ENCODE measurements at places on chromosomes 16 and 17.

- DNase-seq: no peak
Observed at GRCh38 chr17:42472709-42473521, 14.2 kb downstream of the ATP6V0A1 start.

DNA sequence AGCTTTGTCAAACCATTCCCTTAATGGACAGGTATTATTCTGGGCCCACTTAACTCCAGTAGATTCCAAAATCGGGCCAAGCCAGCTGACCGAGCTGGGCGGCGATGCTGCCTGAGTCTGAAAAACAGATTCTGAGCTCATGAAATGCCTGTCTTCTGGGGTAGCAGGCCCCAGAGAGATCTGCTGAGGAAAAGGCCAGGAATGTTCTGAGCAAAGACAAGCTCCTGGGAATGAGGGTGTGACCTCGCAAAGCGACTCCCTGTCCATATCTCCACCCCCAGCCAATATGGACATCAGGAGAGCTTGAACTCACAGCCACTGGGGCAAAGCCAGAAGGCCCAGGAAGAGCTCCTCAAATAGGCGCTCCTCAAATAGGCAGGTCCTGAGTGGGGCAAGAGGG lies 23.7 kb downstream of the ZNF423 start:
- DNase-seq: no peak

DNA sequence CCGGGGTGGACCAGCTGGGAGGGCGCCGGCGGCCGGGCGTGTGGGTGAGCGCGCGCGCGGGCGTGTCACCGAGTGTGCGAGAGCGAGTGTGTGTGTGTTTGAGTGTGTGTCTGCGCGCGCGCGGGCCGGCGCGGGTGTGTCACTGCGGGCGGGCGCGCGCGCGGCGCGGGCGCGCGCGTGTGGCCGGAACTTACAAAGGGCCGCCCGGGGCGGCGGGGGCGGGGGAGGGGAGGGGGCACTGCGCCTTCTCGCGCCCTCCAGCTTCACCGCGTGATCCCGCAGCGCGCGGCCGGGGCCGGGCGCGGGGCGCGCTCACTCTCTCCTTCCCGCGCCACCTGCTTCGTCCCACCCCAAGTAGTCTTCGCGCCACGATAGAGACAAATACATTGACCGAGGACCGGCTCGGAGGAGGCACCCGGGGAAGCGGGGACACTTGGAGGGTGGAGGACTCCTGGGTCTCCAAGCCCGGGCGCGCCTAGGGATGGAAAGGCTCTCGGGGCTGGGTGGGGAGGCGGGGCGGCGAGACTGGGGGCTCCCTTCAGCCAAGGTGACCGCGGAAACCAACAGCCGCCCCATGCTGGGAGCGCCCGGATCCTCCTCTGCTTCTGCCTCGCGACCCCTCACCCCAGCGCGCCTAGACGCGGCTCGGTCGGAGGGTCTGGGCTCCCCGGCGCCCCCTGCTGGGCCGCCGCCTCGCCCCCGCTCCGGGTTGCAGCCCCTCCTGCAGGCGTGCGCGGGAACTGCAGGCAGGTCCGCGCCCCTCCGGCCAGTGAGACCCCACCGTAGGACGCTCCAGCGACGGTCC lies at the start of gene SRCIN1:
Gene SRCIN1 (minus strand): TSS at position 112 of the 805 bp plus-strand sequence. CDS start 247 bp downstream, outside the sequence.
- DNase-seq: no peak

DNA sequence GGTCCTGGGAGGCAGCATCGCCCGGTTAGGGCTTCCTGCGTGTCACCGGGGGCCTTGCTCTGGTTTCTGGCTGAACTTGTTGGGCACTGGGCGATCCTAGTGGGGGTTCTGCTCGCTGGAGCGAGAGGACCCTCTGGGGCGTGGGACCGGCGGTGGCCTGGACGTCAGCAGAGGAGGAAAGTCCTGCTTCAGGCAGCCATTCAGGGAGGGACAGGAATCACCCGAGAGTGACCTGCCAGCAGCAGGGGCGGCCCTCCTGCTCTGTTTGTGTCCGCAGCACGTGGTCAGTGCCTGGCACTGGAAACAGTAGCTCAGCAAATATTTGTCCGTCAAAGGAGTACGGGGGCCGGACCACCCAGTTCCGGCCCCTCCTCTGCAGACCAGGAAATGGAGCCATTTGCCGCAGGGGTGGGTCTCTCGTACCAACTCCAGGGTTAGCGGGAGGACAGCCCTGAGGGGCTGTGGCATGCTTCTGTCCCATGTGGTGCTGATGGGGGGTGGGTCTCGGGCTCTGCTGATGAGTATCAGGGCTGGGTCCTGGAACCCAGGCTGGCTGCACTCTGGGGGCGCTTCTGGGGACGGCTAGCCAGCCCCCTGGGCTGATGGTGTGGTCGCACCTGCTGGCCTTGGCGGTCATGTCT lies 48.3 kb downstream of the BAIAP2 start:
- no peak for DNase-seq

DNA sequence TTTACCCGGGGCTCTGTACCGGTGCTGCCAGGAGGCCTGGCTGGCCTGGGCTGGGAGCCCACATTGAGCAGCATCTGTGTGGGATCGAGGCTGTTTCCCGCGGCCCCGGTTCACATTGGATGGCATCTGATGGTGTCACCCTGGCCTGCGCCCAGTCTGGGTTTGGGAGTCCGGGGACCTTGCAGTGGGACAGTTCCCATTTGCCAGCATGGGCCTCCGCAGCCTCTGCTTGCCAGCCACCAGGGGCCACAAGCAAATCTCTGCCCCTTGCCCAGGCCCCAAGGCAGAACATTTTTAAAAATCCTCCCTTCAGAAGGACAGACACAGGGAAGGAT lies 64.5 kb downstream of the BANP start:
- DNase-seq: no peak

DNA sequence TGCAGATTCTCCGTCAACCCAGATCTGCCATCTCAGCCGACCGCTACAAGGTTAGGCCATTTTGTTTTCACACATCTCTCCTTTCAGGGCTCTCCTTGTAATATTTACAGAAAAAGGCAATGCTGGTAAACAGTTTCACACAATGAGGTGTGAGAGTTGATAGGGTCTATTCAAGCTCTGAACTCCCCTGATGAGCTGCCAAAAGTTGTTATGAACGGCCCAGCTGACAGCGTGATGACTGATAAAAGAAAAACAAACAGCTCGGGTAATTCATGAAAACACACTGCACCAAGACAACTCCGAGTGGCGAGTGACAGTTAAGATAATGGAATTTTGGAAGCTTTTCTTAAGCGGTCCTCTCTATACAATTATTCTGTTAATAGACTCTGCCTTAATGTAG lies 68.1 kb upstream of the IRX5 start:
- no peak for DNase-seq

- DNase-seq: no peak
Observed at GRCh38 chr17:15507001-15507400, 39.6 kb upstream of the CDRT4 start.

- DNase-seq: no peak
Observed at GRCh38 chr16:51393381-51394005, 242.4 kb upstream of the SALL1 start.

- peak; percentile 55 for DNase-seq
Observed at GRCh38 chr16:69469807-69470561, 45.6 kb downstream of the CYB5B start.

- DNase-seq: no peak
Observed at GRCh38 chr17:1109606-1110540, 69.9 kb downstream of the ABR start.

GRCh38 chr17:65742403-65743307 lies 181.2 kb upstream of the AXIN2 start:
- DNase-seq: no peak

DNA sequence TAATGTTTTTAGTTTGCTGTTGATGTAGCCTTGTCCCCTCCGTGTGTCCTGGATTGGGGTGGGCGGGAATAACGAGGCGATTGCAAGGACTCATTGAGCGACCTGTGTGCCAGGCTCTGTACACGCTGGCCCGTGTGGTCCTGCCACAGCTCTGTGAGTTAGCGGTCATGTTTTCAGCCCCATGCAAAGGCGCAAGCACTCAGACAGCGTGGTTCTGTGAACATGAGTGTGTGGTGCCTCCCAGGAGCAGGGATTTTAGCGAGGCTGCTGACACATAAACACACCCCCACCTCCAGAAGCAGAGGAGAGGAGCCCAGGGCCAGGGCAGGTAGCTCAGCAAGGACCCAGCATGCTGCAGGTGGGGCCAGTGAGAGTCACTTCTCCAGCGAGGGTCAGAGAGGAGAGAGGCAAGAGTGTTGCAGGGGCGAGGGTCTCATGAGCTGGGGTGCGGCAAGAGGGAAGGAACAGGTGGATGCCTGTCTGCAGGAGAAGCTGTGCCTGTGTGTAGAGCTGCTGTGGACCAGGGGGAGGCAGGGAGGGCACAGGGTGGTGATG lies 115.3 kb downstream of the OR1D5 start:
- no peak for DNase-seq

GRCh38 chr17:76582660-76583059 lies 3.0 kb downstream of the ST6GALNAC2 start:
- no peak for DNase-seq

DNA sequence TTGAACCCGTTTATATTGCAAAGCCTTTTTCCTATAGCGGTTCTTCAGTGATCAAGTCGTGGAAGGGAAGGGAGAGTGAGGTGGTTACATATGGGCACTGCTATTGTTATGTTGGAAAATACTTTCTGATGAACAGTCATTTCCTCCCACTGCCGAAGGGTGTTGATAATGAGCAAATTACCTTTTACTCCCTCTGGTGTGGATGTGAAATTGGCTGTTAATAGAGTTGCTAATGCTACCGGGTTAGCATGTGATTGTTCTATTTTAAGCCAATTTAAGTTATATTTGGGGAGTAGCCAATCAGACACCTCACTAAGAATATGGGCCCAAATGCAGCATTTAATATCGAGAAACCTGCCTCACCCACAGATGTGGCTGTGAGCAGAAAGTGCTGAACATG lies 15.6 kb upstream of the PMFBP1 start:
- no peak for DNase-seq

- no peak for DNase-seq
Observed at GRCh38 chr17:74241431-74241830, 28.1 kb downstream of the TTYH2 start.

DNA sequence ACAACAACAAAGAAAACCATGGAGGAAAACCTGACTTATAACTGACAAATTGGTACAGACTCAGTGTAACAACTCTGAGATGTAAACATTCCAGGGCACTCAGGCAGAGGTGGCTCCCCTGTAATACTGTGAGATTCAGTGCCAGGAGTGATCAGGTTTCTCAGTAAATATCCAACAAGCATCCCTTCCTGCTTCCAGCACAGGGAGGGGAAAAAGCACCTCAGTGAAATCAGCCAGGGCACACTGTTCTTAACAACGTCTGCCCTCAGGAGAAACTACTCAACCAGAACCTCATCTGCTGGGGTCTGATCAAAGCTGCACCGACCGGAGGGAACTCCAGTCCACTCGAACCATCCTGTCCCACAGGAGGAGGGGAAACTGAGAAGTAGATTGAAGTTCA lies 52.3 kb downstream of the AMFR start:
- no peak for DNase-seq

- DNase-seq: no peak
Observed at GRCh38 chr17:61345825-61346666, 53.6 kb upstream of the TBX2 start.

DNA sequence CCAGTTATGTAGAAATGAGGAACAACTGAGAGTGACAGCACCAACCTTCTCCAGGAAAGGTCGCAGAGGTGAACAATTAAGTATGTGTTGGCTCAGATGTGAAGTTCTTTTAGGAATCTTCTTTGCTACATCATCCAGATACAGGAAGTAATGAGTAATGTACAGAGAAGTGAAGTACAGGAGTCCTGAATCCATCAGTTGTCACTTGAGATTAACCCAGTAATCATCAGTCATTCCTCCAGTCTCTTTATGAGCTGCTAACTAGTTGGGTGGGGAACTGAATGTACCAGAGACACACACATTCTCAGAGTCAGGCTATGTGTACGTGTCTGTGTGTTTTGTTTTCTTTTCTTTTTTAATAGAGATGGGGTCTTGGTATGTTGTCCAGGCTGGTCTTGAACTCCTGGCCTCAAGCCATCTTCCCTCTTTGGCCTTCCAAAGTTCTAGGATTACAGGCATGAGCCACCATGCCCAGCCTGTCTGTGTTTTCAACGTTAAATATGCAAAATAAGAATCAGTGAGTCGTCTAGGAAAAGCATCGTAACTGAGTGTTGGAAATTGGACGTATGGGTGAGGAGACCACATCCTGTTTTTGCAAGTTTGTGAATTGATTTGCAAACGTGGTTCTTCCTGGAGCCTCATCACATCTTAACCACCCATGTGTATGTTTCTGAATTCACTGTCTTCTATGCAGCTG lies 19.9 kb downstream of the ZNF200 start:
- DNase-seq: no peak

- DNase-seq: peak; percentile 92
Observed at GRCh38 chr16:81752225-81752875, 26.7 kb upstream of the PLCG2 start.

GRCh38 chr16:27223226-27223610 lies 19.9 kb downstream of the KDM8 start:
- no peak for DNase-seq

GRCh38 chr17:36920032-36921005 lies 17.0 kb upstream of the LHX1 start:
- no peak for DNase-seq

GRCh38 chr16:55506083-55506482 lies 2.8 kb upstream of the LPCAT2 start:
- no peak for DNase-seq

GRCh38 chr16:59260892-59261291 lies 526.8 kb upstream of the GOT2 start:
- no peak for DNase-seq

DNA sequence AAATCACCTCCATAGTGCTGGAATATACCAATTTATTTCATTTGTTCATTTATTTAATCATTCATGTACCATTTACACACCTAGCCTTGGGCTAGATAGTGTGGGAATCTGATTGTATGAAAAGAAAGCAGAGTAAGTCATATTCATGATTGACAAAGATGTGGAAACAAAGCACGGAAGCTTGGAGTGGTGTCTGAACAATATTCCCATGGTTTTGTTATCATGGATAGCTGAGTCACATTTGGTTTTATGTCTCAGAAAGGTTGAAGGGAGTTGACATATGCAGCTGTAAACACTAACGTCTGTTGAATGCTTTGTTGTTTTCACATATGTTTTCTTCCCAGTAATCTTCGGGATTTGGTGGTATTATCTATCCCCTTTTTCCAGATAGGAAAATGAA lies 76.6 kb downstream of the MAP2K4 start:
- DNase-seq: no peak

DNA sequence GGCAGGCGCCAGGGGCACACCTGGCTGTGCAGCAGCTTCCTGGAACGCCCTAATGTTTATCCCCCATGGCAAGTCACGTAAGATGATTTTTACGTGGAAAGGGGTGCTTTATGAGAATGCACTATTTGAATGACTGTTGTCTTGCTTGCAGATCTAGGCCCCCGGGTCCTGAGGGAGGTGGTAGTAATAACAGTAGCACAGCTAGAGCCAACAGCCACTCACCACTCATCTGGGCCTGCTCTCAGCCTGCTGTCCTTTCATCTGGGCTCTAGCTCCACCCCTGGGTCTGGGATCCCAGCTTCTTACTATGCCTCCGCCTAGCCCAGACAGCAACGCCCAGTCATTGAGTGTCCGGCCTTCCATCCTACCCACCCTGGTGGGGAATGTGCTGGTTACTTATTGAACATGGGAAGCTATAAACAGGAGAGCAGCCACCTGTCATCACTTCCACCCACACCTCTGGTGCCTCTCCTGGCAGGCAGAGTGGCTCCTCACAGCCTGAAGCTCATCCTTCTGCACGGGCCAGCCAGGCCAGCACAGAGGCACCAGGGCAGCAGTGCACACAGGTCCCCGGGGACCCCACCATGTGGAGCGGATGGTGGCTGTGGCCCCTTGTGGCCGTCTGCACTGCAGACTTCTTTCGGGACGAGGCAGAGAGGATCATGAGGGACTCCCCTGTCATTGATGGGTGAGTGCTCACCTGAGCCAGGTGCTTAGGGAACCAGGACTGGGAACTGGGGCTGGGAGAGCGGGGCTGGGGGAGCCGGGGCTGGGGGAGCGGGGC lies 16.6 kb downstream of the DPEP1 start:
- DNase-seq: no peak

GRCh38 chr17:73769479-73769878 lies 125.2 kb upstream of the SDK2 start:
- DNase-seq: no peak

Data from AML-193 (cell line).